Hypothalamus (tissue), 51 donors: ENCODE measurements at places on chromosomes 1 and 21.

DNA sequence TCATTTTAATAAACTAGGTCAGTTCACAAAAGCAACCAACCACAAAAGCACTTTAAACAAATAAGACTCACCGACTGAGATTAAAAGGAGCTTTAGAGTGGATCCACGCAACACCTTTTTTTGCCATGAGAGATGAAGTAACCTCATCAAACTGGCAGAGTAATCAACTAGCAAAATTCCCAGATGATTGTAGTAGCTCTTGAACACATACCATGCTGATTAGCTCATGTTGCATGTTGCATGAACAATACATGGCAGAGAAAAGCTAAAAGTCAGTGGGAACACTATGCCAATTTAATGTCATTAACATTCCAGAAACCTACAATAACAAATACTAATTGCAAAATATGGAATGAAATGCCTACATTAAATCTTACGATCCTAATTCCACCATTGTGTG lies 4.1 kb downstream of the WARS2 start:
- DNase-seq: no peak

- DNase-seq: no peak
Observed at GRCh38 chr1:208291923-208292711, 47.9 kb upstream of the PLXNA2 start.

- no peak for DNase-seq
Observed at GRCh38 chr21:33007747-33008146, 18.0 kb upstream of the OLIG2 start.

DNA sequence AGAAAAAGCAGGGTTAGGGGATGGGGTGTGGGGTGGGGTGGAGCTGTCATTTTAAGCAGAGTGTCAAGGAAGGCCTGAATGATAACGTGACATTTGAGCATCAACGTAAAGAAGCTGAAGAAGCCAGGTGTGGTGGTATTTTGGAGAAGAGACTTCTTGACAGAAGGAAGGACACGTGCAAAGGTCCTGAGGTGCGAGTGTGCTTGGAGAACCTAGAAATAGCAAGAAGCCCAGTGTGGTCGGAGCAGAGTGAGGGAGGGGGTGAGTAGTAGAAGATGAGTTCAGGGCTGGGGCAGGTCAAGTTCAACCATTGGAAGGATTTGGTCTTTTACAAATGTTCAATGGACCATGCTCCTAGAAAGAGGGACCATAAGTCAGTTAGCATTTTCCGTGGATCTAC lies 140.2 kb upstream of the ZBTB40 start:
- no peak for DNase-seq

DNA sequence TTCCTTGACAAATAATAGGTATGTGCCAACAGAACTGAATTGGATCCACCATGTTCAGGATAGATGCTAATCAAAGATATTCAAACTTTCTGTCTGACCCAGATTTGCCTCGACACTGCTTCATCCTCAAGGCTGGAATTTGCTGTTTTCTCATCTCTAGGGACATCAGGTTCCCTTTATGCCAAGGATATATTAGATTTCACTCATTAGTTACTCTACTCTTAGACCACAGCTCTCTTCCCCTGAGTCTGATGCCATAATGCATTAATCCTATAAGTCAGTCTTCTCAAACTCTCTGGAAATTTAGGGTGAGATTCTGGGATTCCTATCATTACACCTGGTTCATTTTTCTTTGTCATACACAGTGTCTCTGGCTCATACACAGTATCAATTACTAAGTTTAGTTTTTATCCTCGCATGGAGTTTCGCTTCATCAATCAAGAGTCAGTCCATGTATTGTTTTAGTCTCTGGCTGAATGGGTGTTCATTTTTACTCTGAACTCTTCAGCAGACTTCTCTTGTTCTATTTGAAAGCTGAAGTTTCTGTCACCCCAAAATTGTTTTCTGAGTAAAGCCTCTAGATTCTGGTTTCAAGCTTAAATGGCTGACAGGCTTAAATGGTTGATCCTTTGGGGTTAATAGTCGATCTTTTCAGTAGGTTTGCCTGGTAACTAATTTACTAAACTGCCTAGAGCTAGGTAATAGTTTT lies 9.3 kb upstream of the DCAF6 start:
- DNase-seq: no peak

- DNase-seq: no peak
Observed at GRCh38 chr1:108884968-108885367, 8.2 kb downstream of the GPSM2 start.

- DNase-seq: no peak
Observed at GRCh38 chr1:22876359-22877111, 96.1 kb downstream of the LACTBL1 start.

DNA sequence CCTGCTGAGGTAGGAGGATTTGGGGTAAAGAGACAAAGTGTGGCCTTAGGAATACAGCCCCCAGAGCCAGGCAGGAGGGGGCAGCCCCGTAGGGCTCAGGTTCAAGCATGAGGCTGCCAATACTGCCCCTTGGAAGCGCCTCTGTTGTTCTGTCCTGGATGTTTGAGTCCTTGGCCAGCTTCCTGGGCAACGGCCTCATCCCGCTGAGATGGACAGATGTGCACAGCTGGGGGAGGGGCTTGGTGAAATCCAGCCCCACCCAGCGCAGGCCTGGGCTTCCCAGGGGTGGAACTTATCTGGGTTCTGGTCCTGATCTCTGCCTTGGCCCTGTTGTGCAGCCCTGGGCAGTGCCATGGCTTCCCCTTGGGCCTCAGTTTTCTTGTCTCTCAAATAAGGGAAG lies 34.8 kb upstream of the MAN1C1 start:
- no peak for DNase-seq

DNA sequence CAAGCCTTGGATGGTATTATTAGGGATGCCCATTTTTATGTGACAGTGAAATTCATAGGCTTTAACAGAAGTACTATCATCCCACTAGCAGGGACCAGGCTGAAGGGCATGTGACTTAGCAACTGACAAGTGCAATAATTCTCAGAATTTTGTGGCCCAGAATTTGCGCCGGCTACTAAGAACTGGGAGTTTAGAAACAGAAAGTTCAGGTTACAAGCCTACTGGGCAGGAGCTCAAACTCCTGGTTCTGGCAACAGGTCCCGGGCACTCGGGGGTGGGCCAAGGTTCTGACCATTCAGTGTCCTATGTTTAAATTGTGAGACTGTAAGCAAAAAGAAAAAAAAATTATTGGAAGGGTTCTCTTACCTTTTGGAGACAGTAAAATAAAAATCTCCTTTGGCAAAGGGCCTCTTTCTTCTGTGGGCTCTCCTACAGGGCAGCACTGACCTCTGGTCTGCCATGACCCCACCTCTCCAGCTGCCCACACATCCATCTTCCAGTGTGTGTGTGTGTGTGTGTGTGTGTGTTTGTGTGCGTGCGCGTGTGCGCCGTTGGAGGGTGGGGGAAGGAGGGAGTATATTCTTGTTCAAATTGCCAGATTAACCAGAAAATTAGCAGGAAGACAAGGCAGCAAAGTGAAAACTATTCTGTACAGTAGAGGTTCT lies 26.1 kb downstream of the IRF2BP2 start:
- peak; percentile 56 for DNase-seq

DNA sequence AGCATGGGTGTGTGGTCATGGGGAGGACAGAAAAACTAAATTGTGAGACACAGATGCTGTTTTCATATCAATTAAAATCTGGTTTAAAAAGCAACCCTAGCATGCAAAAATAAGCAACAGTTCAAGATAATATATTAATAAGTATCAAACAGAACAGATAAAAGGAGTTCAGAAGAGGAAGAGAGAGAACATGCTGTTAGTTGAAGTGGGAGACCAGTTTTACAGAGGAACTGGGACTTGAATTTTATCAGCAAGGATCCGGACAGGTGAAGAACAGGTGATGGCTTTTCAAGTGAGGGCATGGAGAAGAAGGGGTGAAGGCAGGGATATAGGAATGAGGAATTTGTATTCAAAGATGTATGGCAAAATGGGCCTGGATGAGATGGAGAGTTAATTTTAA lies 75.9 kb downstream of the PRRX1 start:
- no peak for DNase-seq

DNA sequence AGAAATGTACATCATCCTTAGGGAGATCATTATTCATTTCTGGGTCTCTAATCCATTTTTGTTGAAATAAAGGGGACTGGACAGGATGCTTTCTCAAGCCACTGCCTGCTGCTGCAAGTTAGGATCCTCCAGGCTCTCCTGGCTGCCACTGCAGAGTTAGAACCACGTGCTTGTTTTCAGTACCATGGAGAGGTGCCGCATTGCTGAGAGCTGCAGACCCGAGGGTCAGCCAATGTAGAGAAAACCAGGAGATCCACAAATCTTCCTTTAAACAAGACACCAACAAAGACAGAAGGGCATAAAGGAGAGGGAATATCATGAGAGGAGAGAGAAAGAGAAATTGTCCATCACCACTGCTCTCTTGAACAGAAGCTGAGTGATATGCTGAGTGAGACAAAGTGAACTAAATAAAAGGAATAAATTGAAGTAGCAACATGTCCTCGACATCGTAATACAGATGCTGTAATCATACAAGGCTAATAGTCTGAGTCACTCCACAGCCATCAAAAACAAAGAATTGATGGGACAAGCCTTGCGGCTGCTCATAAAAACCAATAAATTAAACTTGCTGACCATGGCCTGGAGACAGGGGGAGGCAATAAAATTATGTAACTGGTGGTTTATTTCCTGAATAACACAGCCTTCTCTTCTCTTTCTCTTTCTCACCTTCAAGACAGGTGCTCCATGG lies 255.7 kb downstream of the OMA1 start:
- no peak for DNase-seq

DNA sequence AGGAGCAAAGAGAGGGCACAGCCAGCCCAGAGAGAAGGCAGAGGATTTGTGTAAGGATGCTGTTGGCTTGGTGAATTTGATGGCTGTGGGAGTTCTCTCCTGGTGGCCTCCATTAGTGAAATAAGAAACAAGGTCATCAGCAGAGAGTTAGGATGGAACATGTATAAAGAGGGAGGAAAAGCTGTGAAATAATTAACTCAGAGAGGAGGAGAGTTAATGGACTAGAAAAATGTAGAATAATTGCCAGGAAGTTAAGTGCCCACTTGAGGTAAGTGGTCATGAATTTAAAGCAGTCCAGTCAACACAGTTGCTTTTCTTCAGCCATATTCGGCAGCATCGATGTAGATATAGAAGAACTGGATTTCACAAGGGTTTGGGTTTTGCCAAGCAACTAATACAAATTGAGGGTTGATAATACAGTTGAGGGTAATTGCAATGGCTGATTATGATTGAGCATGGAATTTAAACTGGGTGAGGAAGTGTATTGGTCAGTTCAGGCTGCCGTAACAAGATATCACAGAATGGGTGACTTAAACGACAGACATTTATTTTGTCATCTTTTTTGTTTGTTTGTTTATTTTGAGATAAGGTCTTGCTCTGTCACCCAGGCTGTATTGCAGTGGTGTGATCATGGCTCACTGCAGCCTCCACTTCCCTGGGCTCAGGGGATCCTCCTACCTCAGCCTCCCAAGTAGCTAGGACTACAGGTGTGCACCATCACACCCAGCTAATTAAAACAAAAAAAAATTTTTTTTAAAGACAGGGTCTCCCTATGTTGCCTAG lies 31.7 kb upstream of the KLF17 start:
- DNase-seq: no peak

- no peak for DNase-seq
Observed at GRCh38 chr1:109901524-109902145, 9.0 kb upstream of the CSF1 start.

DNA sequence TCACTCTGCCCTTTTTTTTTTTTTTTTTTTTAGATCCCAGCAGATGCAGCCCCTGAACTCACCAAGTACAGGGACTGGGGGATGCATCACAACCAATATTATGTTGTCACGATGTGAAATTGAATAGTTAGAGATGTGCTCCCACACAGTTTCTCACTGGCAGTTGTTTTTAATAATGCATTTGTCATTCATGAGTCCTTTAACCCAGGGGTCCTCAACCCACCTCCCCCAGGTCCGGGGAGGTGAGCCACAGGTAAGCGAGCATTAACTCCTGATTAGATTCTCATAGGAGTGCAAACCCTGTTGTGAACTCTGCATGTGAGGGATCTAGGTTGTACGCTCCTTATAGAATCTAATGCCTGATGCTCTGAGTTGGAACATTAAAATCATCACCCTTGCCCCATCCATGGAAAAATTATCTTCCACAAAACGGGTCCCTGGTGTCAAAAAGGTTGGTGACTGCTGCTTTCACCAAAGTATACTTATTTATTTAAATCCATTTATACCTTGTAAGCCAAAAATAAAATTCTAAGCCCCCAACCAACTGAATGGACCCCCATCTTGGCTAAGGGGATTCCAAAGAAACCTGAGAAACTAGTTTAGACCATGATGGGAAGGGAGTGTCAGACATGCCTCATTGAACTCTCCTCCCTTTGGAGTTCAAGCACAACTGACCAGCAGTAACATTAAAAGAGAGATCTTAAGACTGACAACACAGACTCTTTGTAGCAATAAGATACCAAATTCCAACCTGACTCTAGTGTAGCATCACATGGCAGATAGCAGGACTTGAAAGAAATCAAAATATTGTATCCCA lies 119.3 kb upstream of the ATP1A1 start:
- no peak for DNase-seq

- no peak for DNase-seq
Observed at GRCh38 chr1:12141163-12141850, 25.5 kb upstream of the TNFRSF1B start.

DNA sequence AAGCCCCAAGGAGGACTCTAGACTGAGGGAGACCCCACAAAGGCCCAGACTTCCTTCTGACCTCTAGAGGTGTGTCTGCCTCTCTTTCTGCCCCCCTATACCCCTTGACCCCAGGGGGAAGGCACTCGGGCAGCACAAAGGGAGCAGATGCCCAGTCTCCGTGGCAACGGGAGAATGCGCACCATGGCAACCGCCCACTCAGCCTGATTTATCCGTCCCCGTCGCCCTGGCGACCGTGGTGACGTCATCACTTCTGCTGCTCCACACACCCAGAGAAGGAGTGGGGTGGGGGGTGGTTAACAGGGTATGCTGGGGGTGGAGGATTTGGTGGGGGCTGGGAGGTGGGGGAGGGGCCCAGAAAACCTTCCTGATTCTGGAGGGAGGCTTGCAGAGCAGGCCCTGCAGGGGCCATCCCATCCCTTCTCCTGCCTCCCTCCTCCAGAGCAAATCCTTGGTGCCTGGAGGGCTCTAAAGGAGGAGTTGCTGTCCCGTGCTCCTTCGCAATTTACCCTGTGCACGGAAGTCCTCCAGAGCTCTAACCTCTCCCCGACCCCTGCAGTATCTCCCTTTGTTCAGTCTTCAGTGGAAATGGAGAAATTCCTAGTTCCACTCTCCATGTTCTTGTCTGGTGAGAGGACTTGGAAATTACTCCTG lies 6.3 kb downstream of the CELF3 start:
- DNase-seq: peak; percentile 68

GRCh38 chr1:166839600-166840308 lies 479 bp downstream of the POGK start:
- DNase-seq: peak; percentile 22

- no peak for DNase-seq
Observed at GRCh38 chr21:37921091-37921490, 4.8 kb upstream of the KCNJ6 start.

GRCh38 chr1:119673171-119673940 lies 25.3 kb upstream of the ZNF697 start:
- no peak for DNase-seq

- no peak for DNase-seq
Observed at GRCh38 chr1:22089787-22090186, 37.3 kb downstream of the CDC42 start.

GRCh38 chr1:37995751-37996345 lies 6.0 kb upstream of the SF3A3 start:
- no peak for DNase-seq
